ENCODE measurements at places on chromosomes 7 and 10. TPM values are rescaled to one million over a fixed set of nuclear protein-coding genes. Genes with fewer than 3 reads are reported as not detected.

The TMEM184A gene
- total RNA-seq: not detected

The WNT16 gene
- not detected for total RNA-seq

The DOCK1 gene
- total RNA-seq: 0.41 TPM

The HMX3 gene
- not detected for total RNA-seq

The GALNT11 gene
- total RNA-seq: 16.3 TPM

The CHCHD3 gene
- total RNA-seq: 57.1 TPM

The ELN gene
- total RNA-seq: not detected

The HOXA5 gene
- total RNA-seq: not detected

The MCM10 gene
- total RNA-seq: 61.7 TPM

The CARD11 gene
- total RNA-seq: 108 TPM

The MACROH2A2 gene
- total RNA-seq: 2.9 TPM

The KCNH2 gene
- total RNA-seq: 0.36 TPM

The ZFAND4 gene
- 19.7 TPM for total RNA-seq

The HTRA1 gene
- total RNA-seq: not detected

The RAPGEF5 gene
- 0.27 TPM for total RNA-seq

The TPK1 gene
- total RNA-seq: 16.6 TPM

The KLF14 gene
- total RNA-seq: not detected

The ANKRD30A gene
- total RNA-seq: not detected

The LRMDA gene
- total RNA-seq: not detected

The KCNK18 gene
- total RNA-seq: not detected

The SPDYE1 gene
- not detected for total RNA-seq

The GBX1 gene
- total RNA-seq: not detected

The LIPM gene
- not detected for total RNA-seq

The UCN3 gene
- total RNA-seq: not detected

The SPDYE5 gene
- total RNA-seq: not detected

The TEX47 gene
- not detected for total RNA-seq

The WNT8B gene
- total RNA-seq: 0.27 TPM

The FKBP6 gene
- not detected for total RNA-seq

The SLC25A40 gene
- 46.7 TPM for total RNA-seq

The PHKG1 gene
- 3.7 TPM for total RNA-seq

The CNPY1 gene
- total RNA-seq: not detected

The POMZP3 gene
- 7.8 TPM for total RNA-seq

The AQP1 gene
- total RNA-seq: not detected

The ADCYAP1R1 gene
- total RNA-seq: not detected

The COL26A1 gene
- not detected for total RNA-seq

The PGAM2 gene
- total RNA-seq: 0.89 TPM
